A673 (cell line): ENCODE measurements at places on chromosomes 13 and 19. TPM values are rescaled to one million over a fixed set of nuclear protein-coding genes. Genes with fewer than 3 reads are reported as not detected.

GRCh38 chr13:69092615-69093322 lies 1014.9 kb upstream of the ATXN8OS start:
- DNase-seq = no peak

DNA sequence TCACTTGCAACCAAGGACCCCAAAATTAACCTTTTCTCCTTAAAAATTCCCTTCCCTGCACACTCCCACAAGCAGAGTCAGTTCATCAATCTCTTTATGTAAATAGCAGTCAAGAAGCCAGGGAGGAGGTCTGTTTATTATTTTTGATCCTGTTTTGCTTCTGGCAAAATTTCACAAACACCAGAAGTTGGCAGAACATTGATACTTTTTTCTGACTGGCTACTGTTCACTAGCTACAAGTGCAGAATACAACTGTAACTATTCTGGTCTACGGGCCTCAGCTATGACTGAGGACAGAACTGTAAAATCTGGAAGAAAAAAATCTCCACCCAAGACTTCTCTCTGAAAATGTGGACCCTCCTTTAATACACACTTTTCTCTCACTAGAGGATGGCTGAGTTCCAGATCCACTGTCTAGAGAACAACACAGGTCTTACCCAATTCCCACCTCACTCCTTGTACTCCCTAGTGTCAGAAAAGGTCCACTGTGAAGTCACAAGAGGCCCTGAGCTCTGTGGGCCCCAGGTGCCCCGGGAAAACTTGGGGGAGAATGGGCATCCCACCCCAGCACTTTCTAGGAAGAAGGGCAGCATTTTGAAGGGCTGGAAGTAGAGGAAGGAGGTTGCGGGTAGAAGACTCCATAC lies 14.5 kb downstream of the STARD13 start:
- DNase-seq = no peak

- DNase-seq = no peak
Observed at GRCh38 chr13:44347301-44347700, 26.3 kb upstream of the SERP2 start.

- DNase-seq = peak; percentile 35
Observed at GRCh38 chr13:75173457-75174356, 308.3 kb downstream of the TBC1D4 start.

GRCh38 chr13:27933580-27934328 lies 14.0 kb downstream of the PDX1 start:
- no peak for DNase-seq

GRCh38 chr13:114105521-114106225 lies 26.8 kb downstream of the RASA3 start:
- DNase-seq = no peak

GRCh38 chr19:44988896-44989556 lies 12.2 kb upstream of the RELB start:
- DNase-seq = peak; percentile 81

DNA sequence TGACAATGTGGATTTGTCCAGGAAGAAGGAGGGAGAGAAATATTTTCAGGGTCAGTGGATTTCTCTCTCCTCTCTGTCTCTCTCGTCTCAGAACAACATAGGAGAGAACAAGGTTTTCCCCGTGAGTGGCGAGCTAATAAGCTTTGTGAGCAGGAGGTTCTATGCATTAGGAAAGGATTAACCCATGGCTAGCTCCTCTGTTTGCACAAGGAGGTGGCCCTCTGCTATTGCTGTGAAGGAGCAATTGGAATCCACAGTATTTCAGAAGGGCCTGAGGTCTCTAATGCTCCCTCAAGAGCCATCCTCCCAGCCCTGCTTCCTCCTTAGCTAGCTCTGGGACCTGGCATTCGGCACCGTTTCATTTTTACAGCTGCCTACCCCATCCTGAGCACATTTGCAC lies 288.9 kb upstream of the MAB21L1 start:
- no peak for DNase-seq

DNA sequence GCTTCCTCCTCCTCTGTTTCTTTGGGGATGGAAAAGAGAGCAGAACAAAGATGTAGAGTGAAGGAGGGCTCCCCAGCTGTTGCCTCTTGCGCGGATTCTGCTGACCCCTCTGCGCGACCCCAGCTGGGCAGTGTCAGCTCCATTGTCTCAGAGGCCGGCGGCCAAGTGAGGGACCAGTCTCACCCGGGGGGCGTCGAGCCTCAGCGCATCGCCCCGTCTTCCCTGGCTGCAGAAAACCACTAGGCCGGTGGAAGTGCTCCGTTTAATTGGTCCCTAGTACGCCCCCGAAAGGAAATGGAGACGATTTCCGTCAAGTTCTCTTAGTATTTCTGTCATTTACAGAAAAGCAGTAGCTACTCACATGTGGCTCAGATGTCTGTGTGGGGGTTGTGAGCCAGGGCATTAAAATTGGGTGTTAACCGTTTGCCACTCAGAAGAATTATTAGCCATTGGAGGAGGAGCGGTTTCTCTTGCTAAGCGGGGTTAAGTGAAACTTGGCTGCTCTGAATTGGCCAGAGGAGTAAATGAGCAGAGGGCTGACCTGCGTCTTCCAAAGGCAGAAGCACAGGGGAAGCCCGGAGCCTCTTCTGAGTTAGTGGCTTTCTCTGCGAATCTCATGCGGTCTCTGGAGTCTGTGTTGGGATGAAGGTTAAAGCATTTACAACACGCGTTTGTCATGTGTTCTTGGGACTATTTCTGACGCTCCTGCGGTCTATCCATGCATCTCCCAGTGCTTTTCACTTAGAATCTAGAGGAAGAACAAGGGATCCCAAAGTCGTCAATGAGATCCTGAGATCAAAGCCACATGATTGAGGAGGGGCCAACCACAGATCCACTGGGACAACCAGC lies 132.8 kb upstream of the MYO16 start:
- peak; percentile 9 for DNase-seq

DNA sequence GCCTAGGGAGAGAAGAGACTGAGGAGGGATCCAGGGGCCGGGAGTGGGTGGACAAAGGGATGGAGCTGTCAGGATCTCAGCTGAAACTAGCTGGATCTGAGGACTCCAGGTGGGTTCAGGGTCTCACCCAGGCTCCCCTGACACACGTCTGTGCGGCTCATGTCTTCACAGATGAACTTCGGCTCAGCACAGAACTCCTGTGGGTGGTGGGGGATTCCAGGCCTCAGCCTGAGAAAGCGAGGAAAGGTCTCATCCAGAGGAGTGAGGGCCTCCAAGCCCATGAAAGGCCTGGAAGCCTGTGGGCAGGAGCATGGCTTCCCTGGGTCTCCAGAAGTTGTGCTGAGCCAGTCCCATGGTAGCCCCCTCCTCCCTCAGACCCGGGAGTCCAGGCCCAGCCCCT lies 1.4 kb downstream of the CAPN12 start:
- DNase-seq = no peak

GRCh38 chr13:89695343-89696257 lies 1651.9 kb upstream of the MIR17HG start:
- DNase-seq = peak; percentile 76

DNA sequence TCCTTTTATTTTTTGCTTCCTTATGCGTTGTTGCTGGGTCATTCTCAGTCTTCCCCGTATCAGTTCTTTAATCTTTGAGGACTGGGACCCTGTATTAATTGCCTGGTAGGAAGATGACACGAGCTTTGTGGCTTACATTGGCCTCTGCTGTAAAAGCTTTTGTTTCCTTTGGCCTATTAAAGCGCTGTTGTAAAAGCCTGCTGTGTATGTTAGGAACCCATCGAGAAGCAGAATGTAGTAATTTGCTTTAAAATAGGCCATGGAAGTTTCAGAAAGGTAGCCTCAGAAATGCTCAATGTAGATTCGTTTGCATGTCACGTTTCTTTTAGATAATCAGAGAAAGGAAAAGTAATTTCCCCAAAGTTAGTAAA lies 257.5 kb upstream of the STARD13 start:
- no peak for DNase-seq

- no peak for DNase-seq
Observed at GRCh38 chr13:111335298-111335697, 14.9 kb downstream of the TEX29 start.

GRCh38 chr19:1267477-1268225 lies 1.5 kb upstream of the CIRBP start:
- DNase-seq = no peak

DNA sequence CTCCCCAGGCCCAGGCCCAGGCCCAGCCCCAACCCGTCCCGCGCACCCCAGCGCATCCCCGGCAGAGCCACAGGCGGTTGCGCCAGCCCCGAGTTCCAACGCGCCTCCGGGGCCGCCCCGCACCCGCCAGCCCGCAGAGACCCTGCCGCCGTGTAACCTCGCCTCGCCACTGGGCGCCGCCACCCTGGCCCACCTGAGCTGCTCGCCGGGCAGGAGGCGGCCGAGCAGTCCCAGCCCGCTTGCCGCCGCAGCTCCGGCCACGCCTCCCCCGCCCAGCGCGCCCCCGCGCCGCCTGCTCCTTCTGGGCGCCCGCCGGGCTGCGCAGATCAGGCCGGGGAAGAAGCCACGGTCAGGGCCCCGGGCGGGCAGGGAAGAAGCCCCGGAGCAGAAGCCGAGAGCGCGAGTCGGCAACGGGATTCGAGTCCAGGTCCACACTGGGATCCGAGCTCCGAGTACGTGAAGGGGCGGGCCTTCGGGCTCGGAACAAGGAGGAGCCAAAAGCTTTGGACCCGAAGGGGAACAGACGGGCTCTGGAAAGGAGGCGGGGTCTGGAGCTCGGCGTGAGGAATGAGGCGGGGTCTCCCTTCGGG lies at the start of gene MBOAT7:
Gene MBOAT7 (minus strand): TSS at position 436 of the 590 bp plus-strand sequence. CDS start 1,072 bp downstream, outside the sequence.
- no peak for DNase-seq

GRCh38 chr13:37187105-37187504 lies 81.6 kb upstream of the CSNK1A1L start:
- peak; percentile 94 for DNase-seq

DNA sequence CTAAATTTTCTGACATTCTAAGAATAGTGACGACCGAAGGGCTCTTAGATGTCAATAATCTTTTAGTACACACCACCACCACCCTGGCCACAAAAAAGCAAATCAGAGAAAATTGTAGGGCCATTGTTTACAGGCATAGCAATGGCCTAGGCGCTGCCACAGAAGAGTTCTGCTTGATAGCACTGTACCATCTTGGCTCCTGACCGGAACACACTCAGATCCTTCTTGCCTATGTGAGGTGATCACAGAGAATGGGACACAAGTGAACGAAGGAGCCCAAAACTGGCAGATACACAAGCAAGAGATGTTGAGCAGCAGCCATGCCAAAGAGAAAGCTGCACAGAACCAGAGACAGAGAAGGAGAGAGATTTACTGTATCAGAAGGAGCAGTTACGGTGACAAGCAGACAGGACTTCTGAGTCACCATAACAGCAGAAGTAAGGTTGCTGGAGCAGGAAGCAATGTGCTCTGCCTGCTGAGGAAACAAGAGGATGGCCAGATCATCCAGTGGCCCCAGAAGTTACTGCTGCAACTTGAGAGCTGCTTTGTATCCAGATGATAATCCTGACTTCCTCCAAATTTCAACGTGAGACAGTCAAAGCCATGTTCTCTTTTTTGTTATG lies 105.2 kb downstream of the SLITRK6 start:
- DNase-seq = peak; percentile 46

The ACP5 gene
- not detected in 2 replicates for total RNA-seq

The MRI1 gene
- total RNA-seq = 57.9 and 63.8 TPM in 2 replicates

The METTL21C gene
- not detected in 2 replicates for total RNA-seq

The PALM gene
- 21.2 and 40.3 TPM in 2 replicates for total RNA-seq
